HTR-8/SVneo (cell line): ENCODE measurements at places on chromosomes 5 and 9.
A peak's percentile ranks its signal among the peaks of the same experiment; 100 is the strongest.

DNA sequence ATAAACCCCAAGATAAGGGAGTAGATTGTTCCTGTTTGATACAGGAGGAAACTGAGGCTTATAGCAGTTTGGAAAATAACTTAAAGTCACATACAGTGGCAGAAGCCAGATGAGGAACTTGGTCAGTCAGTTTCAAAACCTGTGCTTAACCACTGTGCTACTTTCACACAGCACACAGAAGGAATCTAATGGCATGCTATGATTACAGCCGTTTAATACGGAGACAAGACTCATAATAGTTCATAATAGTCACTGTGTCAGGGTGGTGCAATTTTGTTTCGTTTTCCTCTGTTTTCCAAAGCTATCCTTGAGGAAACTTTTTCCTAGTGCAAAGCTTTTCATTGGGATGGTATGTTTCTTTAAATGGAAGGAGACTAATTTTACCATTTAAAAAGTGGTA, 112.3 kb downstream of the GCNT1 start:
- DNase-seq: no peak

- no peak for DNase-seq
Measured at GRCh38 chr5:159135896-159136531, 36.3 kb upstream of the EBF1 start.

DNA sequence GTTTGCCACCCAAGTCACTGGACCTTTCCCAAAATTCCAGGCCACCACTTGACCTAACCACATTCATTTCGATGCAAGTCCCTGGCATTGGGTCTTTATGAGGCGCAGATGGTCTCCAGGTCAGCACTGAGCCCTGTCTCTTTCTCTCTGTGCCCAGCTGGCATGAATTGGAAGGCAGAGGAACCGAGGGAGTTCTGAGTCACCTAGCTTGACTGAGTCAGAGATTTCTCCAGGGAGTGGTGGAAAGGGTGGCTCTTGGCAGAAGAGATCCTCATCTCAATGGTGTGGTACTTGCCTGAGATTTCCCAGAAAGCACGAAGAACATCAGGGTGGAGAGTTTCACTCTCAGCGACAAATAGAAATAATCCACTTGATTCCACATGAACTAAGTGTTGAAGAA, 43.8 kb downstream of the WDR36 start:
- DNase-seq: no peak

GRCh38 chr5:58640011-58640410, 57.1 kb downstream of the RAB3C start:
- no peak for DNase-seq

DNA sequence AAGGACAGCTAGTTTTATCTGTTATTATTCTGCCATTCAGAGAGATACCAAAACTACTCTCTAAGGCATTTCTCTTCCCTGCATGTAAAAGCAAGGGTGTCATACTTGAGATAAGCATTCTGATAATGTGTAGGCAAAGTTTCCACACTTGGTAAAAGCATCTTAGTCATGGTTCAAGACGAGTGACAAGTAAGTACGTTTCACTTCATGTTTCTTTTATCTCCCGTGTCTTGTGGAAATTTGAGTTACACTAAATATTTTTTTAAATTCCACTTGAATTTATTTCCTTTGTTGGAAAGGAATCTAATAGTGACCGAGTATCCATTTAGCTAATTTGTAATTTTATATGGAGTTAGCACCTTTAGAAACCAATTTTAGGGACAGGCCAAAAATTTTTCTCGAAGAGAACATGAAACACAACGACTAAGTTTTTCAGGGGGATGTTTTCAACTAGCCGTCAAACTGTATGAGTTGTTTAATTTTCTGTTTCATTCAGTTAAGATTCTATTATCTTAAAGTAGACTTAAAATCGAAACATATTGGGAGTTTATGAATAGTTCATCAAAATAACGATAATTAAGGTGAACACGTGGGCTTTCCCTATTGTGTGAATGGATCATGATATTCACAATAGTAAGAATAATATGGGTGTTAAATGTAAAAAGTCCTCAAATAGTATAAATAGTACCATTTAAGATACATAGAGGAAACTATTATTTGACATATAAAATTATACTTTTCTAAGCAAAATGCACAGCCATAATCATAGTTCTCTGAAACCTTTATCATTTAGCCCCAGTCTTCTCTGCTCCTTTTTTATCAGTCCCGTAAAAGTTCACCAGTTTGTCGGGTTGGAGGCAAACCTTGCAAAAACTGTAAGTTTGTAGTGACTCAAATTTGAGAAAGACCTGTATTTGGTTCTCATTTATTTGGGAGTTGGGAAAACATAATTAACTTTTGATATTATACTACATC, 1.6 kb downstream of the RFESD start:
- DNase-seq: no peak

DNA sequence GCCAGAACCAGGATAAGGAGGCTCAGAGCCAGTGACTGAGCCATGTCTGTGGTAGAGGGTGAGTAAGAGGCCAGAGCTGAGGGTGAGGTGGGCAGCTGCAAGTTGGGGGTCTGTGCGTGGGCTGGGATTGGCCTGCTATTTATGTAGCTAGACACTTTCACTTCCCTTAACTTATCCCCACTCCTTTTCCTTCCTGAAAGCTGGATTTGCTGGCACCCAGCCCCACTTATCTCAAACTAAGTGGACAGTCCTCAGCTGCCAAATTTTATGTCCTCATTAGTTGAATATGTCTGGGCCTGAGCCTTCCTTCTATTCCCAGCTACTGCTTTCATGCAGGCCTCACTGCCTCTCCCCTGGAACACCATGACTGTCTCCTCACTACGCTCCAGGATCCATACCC, at the start of gene CCL21:
Gene CCL21 (minus strand): TSS at position 114 of the 400 bp plus-strand sequence. CDS start 70 bp downstream, at position 44.
- no peak for DNase-seq

DNA sequence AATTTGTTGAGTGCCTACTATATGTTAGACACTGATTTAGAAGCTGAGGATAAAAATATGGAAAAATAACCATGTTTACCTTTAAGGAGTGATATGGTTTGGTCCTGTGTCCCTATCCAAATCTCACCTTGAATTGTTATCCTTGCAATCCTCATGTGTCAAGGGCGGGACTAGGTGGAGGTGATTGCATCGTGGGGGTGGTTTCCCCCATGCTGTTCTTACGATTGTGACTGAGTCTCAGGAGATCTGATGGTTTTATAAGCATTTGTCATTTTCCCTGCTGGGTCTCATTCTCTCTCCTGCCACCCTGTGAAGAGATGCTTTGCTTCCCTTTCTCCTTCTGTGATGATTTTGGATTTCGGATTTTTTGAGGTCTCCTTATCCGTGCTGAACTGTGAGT, 876.4 kb downstream of the DTWD2 start:
- DNase-seq: no peak

- no peak for DNase-seq
Measured at GRCh38 chr5:156329171-156329611, 2.2 kb downstream of the SGCD start.

DNA sequence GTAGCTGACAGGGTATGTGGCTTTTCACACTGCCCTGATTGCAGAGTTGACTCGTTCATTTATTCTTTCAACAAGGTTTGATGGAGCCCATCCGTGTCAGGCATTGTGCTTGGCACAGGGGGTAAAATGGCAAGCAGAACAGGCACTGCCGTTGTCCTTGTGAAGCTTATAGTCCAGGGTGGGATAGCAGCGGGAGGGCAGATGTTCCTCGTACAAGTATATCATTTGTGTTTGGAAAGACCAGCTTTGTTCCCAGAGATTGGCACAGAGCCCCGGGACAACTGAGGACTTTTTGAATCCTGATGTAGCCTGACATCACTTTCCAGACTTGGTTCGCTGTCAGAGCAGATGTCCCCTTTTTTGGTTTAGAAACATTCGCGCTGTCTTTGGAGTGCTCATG, 50.9 kb downstream of the MVB12B start:
- DNase-seq: no peak

GRCh38 chr5:180389252-180390101, 36.3 kb upstream of the GFPT2 start:
- DNase-seq: no peak

GRCh38 chr9:89234205-89235067, 55.8 kb upstream of the SHC3 start:
- DNase-seq: no peak

- no peak for DNase-seq
Measured at GRCh38 chr5:43973318-43973717, 370.3 kb downstream of the NNT start.

DNA sequence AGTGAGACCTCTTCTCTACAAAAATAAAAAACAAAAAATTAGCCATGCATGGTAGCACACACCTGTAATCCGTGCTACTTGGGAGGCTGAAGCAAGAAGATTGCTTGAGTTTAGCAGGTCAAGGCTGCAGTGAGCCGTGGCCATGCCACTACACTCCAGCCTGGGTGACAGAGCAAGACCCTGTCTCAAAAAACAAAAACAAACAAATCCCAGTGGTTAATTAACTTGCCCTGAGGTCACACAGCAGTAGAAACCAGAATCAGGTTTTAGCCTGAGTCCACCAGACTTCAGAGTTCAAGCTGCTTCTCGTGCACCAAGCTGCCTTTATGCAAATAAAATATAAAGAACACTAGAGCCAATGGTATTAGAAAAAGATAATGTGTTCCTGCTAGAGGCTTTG, 169.7 kb downstream of the GOLPH3 start:
- DNase-seq: no peak

DNA sequence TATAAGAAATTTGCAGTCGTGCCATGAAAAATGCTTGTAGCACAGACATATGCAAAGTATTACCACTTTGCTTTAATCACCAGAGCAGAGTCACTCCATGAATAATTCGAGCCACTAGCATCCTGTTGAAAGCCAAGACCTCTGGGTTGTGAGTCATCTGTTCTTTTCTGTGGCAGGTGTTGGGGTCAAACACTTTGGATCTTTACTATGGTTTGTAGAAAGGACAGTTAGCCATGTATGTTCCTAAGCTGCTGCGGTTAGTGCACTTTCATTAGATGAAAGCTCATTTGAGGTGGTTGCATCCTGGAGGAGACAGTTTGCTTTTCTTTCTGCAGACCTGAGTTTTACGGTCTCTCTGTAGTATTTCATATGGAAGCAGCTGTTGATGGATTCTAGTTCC, 223.7 kb downstream of the DMRT2 start:
- no peak for DNase-seq

DNA sequence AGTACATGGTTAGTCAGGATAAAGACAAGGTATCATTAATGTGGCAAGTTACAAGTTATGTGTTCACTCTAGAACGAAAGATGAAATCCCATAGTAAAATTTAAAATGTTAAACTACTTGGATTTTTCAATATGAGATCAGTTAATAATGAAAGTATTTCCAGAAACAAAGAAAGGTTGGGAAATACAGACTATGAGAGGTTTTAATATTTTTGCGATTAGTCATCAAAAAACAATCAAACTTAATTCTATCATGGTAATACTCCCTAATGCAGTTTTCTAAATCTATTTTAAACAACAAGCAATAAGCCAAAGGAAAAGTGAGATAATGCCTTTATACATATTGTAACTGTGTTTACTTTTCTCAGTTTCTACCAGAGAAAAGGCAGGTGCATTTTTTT, 10.6 kb downstream of the CDH12 start:
- DNase-seq: no peak

- DNase-seq: peak; percentile 3
Measured at GRCh38 chr5:130871346-130872086, 293.5 kb downstream of the HINT1 start.

- DNase-seq: no peak
Measured at GRCh38 chr5:54696346-54696745, 178.8 kb downstream of the SNX18 start.

- DNase-seq: no peak
Measured at GRCh38 chr5:23305055-23305454, 202.4 kb upstream of the PRDM9 start.

DNA sequence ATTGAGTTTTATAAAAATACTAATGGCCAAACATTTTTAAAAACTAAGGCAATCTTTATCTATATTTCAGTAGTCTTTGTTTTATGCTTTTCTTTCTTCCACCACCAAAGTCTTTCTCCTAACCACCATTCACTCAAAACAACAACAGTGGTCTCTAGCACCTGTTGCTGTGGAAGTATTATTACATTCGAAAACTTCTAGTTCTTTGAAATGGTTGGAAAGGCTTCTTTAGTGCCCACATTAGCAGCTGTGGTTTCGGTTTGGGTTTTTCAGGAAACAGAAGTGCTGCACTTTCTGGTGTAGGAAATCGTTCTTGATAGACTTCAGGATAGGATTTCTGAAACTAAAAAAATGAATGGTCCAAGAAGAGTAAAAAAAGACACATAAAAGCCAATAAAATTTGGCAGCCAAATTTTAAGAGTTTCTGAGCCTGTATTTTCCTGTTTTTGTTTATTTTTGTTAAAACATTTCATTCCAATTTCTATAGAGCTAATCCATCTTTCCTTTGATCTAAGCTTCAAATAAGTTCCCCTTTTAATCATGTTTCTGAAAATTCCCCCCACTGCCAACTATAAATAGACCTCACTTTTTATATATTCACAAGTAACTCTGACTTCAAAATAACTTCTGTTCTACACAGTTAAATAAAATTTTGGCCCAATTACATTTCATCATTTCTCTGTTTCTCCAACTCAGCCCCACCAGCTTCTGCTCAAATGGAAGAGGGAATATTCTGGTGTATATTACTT, 102.2 kb downstream of the DEPDC1B start:
- no peak for DNase-seq

DNA sequence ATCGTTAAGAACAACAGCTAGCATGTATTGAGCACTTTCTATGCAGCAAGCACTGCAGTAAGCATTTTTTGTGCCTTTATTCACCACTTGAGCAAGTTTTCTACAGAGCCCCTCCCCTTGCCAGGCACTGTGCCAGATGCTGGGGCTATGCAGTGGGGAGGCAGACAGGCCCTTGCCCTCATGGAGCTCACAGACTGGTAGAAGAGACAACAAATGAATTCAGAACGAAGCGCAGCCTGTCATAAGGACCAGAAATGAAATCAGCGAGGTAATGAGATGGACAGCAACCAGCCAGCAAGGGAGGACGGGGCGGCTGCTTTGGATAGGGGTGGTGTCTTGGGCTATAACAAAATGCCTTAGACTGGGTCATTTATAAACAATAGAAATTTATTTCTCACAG, 68.8 kb downstream of the C9orf50 start:
- no peak for DNase-seq

GRCh38 chr9:91289244-91289643, 72.5 kb downstream of the AUH start:
- no peak for DNase-seq

DNA sequence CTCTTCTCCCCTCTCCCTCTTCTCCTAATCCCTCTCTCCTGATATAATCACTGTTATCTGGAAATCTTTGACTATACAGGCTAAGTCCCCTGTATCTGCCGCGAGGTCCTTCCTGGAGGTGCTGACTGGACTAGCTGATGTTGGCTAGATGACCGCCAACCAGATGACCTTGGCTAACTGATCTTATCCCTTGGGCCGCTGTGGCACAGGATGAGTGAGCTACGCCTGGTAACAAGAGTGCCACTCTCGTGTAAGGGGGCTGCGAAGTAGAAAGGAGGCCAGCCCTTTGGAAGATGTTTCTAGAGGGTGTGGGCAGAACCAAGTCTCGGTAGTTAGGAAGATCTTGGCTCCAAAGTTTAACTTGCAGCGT, 345 bp upstream of the PRRC1 start:
- DNase-seq: no peak

DNA sequence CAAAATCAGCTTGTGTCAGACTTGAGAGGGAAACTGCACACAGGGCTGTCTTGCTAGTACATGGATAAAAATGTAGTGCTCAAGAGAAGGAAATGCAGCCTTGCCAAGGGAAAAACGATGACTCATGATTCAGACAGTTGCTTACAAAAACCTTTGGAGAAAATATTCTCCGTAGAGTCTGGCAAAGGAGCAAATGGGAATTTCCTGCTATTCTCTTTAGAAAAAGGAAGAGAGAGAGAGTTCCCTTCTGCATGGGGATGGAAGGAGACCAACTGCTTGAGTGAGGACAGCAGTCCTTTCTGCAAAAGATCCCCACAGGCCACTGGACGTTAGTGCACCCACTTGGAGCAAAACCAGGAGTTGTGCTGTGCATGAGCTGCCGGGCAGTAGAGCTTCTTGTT, 7.6 kb downstream of the IFNB1 start:
- peak; percentile 13 for DNase-seq
